Activated CD4-positive, alpha-beta T cell treated with anti-CD3 and anti-CD28 coated beads, Interleukin-2, amount 50 U/mL, for 48 hours (primary cell): ENCODE measurements at places on chromosomes 5 and 9.

DNA sequence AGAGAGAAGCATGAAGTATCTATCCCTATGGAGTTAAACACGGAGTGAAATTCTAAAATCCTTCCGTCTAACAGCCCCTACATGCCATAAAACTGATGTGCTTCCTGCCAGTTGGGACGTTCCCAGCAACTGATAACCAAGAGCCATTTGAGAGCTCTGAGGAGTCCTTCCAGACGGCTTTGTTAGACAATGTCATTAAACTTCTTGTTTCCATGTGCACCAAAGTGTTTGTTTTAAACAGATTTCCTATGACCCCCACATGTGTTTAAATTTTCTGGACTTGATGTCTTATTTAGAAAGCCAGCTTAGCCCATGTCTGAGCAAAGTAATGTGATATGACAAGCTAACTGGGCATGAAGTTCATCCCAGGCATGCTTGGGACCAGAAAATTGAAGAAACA is 57.2 kb upstream of the LPAR1 start:
- no peak for DNase-seq

DNA sequence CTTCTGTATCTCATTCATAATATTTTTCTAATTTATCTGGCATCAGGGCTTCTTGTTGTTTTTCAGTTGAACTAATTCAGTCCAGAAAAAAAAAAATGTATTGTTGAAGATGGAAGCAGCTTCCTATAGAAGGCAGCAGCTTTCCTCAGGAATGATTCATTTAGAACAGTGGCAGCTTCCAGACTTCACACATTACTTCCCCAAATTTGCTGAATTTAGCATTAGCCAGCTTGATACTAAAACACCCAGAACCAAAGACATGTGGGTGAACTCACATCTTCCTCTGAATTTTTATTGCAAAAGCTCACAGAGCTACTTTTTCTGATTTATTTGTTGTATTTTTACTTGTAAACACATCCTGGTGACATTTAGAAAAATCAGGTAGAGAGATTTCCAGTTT is 53.8 kb downstream of the HCN1 start:
- DNase-seq: no peak

DNA sequence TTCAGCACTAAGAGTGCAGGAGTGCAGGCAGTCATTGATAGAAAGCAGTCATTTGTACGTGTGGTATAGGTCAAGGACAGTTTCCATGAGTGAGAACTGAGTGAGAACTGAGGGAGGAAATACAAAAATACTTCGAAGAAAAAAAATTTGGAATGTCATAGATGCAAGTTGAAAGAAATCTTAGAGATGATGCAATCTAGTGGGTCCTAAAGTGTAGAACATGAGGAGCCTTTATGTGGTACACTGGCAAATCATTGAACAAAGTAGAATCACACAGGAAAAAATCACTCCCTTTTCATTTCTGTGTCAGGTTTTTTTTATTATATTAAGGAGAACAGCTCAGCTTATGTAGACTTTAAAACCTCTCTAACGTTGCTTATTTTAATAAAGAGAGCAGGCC is 26.4 kb upstream of the SLC1A1 start:
- no peak for DNase-seq

DNA sequence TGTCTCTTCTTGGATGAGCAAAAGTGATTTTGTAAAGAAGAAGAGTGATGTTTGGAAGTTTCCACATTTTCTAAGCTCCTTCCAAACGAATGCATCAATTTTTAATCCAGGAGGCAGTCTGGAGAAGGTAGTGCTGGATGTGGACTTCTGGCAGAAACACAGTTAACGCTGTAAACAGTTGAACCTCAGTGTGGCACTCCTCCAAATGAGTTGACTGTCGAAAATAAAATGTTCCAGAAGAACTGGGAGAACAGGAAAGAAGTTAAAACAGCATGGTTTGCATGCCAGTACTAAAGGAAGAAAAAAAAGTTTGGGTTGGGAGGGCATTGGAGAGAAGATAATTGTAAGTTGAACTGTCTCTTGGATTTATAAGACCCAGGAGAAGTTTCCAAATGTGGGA is 6.5 kb downstream of the ZNF462 start:
- DNase-seq: no peak

GRCh38 chr9:134899818-134900217 is 17.9 kb downstream of the FCN1 start:
- DNase-seq: no peak

DNA sequence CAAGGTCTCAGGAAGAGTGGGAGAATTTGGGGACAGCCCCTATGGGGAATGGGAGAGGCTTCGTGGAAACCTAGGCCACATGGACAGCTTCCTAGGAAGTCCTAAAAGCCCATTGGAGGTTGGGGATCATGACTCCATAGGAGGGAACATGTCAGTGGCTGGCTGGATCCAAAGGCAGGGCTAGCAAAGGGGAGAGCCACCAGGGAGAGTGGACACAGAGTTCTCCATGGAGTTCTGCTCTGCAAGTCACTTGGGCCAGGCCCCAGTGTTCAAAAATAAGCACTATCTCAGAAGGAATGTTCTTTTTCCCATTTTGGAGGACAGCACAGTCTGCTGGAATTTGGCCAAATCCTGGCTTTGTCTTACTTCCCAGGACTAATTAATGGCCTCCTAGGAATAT is 140.6 kb upstream of the RAD23B start:
- DNase-seq: no peak

GRCh38 chr9:3742586-3742985 is 216.8 kb upstream of the RFX3 start:
- DNase-seq: no peak

DNA sequence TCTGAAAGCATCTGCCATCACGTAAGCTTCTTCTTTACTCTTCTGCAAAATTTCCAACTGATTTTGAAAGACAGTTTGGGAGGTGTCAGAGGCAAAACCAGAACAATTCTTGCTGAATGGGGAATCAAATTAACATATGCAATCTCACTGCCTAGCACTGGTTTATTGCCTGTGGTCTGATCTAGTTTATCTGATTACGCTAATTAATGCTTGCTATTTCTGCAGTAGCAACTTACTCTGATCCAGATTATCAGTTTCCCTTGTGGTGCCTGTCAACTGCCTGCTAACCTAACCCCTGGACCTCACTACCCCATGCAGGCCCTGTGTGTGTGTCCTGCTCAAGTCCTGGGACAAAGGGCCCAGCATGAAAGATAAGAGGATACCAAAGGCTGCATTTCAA is 40.3 kb downstream of the CCDC125 start:
- DNase-seq: no peak

DNA sequence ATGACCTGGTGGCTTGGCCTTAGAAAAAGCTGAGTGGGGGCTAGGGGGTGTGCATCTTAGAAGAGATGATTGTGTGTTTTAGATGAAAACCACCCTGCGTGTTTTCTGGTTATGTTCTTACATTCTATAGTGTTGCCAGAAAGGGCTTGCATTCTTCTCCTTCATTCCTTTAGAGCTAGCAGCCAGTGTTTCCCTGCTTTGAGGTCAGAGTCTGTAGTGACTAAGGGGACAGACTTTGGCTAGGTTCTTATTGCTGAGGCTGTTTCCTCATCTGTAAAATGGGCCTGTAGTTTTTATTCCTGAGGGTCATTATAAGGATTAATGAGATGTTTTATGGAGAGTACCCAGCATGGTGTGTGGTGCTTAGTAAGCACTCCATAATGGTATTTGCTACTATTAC is 6.4 kb downstream of the MAST4 start:
- DNase-seq: no peak
